NCI-H1048 (cell line): ENCODE measurements at places on chromosomes 2 and 18.

- no peak for DNase-seq
Observed at GRCh38 chr2:168607992-168608391, 151.9 kb downstream of the CERS6 start.

DNA sequence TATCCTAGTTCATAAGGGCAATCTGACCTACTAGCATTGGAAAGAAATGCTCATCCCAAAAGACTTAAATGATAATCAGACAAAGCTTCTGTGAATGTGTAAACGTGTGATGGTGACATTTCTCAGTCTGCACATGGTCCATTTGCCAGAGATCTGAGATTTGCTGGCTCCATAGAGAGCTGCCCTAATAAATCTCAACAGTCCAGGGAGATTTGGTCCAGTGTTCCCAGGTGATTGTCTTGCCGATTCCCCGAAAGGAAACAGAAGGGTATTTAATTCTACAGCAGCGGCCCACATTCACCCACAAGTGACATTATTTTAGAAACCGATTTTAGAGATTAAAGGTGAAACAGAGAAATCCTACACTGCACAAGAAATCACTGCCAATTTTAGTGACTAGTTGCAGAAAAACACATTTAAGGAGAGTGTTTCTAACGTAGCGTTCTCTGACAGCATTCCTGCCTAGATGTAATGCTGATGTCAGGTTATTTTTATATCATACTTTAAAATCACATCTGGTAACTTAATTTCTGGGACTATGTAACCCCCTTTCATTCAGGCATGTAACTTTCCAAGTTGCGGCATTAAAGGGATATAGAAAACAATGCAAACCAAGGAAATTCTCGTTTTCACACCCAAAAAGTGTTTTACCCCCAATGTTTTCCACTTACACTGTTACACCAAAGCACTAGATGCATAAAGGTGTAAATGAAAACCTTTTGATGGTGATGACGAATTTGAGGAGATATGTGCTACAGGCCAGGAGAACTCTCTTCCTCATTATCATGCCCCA lies 231.9 kb upstream of the FN1 start:
- no peak for DNase-seq

DNA sequence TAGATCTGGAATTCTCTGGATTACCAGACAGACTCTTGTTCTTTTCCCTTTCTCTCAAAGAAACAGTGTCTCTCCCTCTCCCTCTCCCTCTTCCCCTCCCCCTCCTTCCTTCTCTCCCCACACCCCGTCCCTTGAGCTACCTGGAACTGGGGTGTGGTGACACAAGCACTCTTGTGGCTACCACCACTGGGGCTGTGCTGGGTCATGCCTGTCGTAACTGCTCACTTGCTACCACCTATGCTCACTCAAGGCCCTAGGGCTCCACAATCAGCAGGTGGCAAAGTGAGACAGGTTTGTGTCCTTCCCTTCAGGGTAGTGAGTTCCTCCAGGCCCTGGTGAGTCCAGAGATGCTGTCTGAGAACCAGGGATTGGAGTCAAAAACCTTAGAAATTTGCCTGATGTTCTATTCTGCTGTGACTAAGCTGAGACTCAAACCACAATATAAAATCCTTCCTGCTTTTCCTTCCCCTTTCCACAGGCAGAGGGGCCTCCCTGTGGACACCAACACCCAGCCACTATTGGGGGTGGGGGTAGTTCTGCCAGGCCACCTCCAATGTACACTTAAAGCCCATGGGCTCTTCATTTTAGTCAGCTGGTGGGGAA lies 70.8 kb downstream of the OXER1 start:
- DNase-seq = no peak

DNA sequence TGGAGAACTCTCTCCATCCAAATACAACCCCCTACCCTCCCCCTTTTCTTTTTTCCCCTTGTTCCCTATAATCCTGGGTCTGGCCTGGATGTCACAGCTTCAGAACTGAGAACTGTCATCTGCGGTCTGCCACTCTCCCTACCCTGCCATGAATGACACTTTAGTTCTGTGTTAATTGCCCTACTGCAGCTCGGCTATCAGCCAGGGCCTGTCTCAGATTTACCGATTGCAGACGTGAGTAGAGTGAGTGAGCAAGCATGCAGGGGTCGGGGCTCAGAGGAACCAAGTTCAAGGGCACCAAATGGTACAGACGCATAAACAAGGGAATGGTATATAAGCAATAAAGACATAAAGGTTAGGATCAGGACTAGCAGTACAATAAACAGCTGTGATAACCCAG lies 967.8 kb downstream of the BCL11A start:
- DNase-seq = no peak

DNA sequence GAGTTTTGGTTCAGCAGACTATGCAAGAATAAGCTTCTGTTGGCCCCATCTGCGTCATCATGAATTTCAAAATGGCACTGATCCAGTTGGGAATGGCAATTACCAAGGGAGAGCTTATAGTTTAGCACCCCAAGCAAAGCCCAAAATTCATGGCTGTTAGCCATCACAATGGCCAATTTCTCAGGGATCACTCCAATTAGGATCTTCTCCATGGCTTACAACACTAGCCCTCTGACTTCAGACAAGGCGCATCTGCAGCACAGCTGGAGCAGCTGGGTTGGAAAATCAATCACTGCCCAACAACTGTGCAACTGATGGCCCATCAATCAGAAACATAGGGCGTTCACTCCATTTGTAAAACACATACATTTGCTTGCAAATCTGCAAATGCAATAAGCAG lies 273.6 kb downstream of the SRBD1 start:
- no peak for DNase-seq

DNA sequence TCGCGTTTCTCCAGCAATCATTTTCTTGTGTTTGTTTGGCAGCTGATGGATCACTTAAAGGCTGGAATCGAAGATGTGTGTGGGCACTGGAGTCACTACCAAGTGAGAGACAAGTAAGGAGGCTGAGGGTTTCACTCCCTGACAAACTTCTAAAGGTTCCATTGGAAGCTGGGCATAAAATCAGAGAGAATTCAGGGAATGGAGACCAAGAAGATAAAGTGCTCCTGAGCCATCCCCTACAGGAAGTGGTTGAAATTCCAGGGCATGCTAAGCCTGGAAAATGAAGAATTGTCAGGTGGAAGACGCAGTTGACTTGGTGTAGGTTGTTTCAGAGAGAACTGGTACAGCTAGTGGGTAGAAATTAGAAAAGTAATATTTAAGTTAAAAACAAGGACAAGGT lies 39.1 kb downstream of the SLC9A4 start:
- DNase-seq = no peak

DNA sequence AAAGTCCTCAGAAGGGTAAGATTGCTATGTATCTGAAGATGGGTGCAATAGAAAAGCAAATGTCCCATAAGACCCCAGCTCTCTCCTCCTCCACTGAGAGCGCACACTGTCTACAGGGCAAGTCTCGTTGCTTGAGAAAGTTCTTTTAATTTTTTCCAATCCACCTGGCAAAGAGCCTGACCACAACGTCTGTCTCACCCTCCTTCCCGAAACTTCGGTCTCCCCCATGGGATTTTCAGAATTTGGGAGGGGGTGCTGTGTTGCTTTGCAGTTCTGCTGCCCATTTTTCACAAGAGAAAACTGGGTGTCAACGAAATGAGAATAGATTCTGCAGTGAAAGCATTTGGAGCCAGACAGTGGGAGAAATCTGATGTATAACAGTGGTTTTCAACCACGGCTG lies 40.4 kb downstream of the SERTAD2 start:
- no peak for DNase-seq

GRCh38 chr18:48827291-48828193 lies 123.2 kb downstream of the SMAD7 start:
- DNase-seq = no peak

- DNase-seq = no peak
Observed at GRCh38 chr2:215832791-215833190, 180.6 kb downstream of the MREG start.

- DNase-seq = no peak
Observed at GRCh38 chr18:41501848-41502247, 453.2 kb upstream of the PIK3C3 start.

DNA sequence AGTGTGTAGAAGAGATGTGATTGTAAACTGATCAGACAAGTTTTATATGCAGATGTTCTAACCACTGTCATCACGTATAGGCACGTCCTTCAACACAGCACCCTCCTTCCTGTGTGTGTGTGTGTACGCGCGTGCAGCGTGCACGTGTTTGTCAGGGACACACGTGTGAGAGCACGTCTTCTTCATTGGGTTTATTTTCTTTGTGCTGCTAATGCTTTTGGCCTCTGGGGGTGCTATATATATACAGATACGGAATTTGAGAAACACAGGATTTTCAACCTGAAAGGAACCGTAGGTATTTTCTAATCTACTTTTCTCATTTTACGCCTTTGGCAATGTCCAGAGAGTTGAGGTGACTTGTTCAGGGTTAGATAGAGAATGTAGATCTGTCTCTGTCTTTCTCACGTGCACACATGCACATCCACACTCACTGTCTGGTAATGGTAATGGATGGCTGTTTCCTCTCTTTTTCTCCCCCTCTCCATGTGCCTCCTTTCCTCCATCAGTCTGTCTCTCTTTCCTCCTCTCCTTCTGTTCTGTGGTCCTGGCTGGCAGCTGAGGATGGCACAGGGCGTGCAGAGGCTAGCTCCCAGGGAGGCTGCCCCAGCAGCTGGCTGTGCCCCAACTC lies 13.4 kb upstream of the CELF4 start:
- DNase-seq = no peak

- no peak for DNase-seq
Observed at GRCh38 chr18:62715759-62716615, 646 bp downstream of the PHLPP1 start.

- DNase-seq = no peak
Observed at GRCh38 chr2:27765621-27766286, 5.8 kb upstream of the MRPL33 start.

DNA sequence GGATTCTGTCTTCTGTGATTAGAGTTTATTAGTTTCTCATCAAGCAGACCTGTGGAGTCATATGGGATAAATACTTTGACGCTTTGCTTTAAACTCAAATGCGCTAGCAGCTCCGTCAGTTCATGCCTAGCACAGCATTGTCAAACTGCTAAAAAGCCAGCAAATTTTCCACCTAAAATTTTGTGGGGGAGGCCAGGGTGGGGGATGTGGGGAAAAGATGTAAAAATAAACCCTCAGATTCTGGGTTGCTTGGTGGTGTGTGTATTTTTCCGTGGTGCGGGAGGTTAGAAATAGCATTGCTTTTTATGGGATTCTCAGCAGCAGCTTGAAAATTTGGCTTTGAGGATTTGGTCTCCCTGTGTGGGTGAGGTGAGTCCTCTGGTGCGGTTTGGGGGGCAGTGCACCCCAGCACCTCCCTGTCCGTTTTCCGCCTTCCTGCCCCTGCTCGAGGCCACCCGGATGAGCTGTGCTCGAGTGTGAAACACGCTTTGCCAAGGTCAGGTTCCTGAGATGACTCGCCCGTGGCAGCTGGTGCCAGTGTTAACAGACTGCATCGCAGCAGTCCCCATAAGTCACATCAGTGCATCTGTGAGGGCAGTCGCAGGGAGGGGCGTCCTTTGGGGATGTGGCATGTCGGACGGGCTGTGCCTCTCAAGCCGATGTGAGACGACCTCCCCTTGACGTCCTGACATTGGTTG lies 65.9 kb downstream of the LDLRAD4 start:
- no peak for DNase-seq
